ENCODE measurements at places on chromosomes 3 and 15.

DNA sequence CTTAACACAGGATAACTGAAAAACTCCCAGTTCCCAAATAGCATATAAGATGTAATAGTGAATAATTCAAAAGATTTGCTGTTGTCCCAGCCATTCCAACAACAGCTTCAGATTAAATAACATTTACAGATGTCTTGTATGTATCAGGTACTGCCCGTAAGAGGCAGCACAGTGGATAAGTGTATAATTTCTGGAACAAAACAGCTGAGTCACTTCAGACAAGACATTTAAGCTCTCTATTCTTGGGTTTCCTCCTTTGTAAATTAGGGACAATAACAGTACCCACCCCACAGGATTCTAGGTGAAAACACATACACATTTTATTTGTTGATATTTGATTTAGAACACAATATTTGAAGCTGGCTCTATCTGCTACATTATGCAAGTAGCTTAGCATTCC lies 2.6 kb upstream of the WWTR1 start:
- DNase-seq: no peak

DNA sequence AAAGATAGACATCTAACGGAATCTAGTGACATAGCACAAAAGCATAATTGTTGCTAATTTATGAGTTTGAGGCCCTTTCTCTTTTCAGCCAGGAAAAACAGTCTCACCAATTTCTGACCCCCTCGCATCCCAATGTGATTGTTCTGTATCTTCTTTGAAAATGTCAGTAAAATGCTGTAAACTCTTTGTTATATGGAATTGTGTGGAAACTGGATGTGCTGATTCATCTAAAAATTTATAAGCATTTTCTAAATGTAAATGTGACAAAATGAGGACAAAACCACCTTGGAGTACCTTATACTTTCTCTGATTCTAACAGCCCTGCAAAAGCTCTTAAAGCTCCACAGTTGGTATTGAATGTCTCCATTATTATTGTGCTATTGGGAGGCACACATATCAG lies 70.9 kb upstream of the MME start:
- no peak for DNase-seq

- no peak for DNase-seq
Observed at GRCh38 chr3:115862099-115862498, 238.8 kb downstream of the GAP43 start.

DNA sequence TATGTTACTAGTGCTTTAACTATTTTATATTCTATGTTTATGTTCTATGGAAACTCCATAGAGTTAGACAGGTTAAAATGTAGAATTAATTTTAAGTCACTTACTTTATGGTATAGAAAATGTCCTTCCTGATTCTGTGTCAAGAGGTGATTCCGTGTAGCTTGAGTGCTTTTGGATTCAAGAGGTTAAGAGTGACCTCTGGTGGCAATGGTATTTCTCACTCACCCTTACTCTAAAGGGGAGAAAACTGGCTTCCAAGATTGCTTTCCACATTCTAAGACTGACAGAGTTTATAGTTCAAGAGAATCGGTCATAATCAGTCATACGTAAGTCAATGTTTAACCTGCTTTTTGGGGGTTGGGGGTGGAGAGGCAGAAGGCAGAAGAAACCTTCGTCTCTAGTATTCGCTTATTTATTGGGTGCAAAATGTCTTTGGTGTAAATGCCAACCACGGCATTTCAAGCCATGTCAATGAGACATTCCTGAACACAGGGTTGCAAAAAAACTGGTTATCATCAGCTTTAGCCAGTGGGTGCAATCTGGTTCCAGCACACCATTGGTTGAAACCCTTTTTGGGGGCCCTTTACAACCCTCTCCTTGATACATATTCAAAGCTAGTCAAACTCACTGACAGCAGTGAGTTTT lies 92.0 kb upstream of the VGLL3 start:
- DNase-seq: no peak

DNA sequence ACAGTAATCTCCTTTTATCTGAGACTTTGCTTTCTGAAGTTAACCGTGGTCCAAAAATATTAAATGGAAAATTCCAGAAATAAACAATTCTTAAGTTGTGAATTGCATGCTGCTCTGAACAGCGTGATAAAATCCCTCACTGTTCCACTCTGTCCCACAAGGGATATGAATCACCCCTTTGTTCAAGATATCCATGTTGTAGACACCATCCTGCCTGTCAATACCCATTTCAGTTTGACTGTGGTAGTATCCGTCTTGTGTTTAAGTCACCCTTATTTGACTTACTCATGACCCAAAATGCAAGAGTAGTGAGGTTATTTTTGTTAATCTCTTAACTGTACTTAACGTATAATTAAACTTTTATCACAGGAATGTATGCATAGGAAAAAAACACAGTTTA lies 435.0 kb downstream of the SHQ1 start:
- DNase-seq: no peak

- DNase-seq: no peak
Observed at GRCh38 chr15:82139823-82140268, 94.0 kb upstream of the MEX3B start.

DNA sequence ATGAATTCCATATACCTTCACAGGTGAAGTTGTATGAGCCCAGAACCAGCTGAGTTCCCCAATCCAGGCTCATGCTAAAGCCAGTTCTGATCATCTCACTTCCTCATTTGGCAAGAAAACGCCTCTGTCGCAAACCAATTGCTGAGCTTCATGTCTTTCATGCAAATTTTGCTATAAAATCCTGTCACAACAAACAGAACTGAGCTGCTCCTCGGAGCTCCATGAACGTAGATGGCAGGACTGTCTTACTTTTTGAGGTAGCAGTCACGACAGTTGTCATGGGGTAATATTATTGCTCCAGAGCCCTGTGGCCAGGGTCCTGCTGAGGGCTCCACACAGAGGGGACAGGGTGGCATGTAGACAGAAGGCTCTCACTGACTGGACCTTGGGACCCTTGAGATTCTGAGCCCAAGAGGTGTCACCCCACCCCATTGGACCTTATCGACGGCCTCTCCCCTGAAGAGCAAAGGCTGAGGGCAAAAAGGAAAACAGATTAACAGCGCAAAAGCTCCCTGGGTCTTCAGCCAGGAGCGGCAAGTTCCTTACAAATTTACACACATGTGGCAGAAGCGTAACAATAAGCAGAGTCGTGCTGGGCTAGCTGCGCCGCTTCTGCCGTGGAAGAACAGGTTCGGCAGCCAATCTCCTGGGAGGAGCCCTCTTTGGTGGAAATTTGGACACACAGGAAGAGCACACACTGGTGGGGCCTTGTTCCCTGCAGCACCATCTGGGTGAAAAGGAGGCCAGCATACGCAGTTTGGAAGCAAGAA lies 249.2 kb downstream of the OPA1 start:
- DNase-seq: no peak

GRCh38 chr3:101573449-101574387 lies at the start of gene PCNP:
Gene PCNP, plus strand, starts transcription at chr3:101574180. Its CDS starts 36 bp downstream, at chr3:101574216.
- DNase-seq: peak; percentile 97

DNA sequence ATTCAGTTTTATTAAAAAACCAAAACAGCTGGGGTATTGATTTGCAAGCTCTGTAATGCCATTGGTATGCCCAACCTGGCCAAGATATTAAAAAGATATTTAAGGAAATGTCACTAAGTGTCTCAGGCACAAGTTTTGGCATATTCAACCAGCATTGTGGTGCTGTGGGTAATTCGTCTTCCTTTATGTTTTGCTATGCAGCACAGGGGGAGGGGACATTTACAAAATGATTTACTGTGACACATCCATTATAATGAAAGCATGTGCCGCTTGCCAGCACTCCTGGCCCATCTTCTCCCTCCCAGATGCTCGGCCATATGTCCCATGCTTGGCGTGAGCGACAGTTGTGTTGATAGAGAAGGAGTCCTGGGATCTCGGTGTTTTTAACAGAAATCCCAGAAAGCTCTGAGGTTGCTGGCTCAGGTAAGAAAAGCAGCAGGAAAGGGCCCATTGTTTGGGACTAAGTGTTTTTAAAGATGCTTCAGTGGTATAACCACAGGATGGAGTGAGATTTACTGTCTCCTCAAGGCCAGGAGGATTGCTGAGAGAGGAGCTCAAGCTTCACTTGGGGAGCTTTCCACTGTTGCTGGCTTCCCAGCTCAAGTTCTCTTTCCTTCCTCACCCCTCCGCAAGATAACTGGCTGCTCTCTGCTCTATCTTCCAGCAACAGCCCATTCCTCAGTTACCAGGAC lies 158.2 kb upstream of the TSC22D2 start:
- no peak for DNase-seq

DNA sequence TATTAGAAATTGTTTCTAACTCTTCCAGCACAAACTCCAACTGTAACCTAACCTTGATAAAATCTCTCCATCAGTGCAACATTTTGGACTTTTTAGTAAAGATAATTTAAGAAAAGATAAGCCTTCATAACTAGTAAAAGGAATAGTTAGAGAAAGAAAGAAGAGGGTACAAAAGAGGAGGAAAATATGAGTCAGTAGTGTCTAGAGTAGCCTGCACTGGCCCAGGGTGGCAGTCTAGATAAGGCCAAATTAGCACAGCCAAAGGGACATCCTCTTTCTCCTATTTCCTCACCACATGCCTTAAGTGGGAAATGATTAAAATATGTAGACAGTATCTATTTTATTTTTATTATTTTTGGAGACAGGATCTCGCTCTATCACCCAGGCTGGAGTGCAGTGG lies 3.7 kb downstream of the PROS1 start:
- DNase-seq: no peak
